ENCODE measurements at places on chromosomes 1 and 21. TPM values are rescaled to one million over a fixed set of nuclear protein-coding genes. Genes with fewer than 3 reads are reported as not detected.

Gene SLC25A33
- total RNA-seq = 3.8 TPM

Gene LEMD1
- not detected for total RNA-seq

Gene CD101
- 0.31 TPM for total RNA-seq

Gene CHTOP
- 30.2 TPM for total RNA-seq

Gene EDARADD
- 2.5 TPM for total RNA-seq

Gene KIAA0040
- 0.81 TPM for total RNA-seq

Gene C1orf87
- total RNA-seq = not detected

All from aortic smooth muscle cell (primary cell).